ENCODE measurements at places on chromosomes 2 and 18. TPM values are rescaled to one million over a fixed set of nuclear protein-coding genes. Genes with fewer than 3 reads are reported as not detected.

Gene MCFD2
- 30.5 TPM for total RNA-seq

DNA sequence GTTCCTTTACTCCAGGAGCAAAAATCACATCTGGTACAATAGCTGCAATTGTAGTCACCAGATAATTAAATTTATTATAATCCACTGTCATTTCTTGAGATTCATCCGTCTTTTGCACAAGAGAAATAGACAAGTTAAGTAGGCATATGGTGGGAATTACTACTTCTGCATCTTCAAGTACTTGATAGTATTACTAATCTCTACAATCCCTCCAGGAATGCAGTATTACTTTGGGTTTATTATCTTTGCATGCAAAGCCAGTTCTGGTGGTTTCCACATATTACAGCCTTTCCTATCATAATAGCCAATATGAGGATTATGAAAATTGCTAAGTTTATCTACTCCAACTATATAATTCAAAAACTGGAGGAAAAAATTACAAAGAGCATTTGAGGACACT, 254.1 kb downstream of the IKZF2 start:
- no peak for DNase-seq

Gene ITGB6
- not detected for total RNA-seq

DNA sequence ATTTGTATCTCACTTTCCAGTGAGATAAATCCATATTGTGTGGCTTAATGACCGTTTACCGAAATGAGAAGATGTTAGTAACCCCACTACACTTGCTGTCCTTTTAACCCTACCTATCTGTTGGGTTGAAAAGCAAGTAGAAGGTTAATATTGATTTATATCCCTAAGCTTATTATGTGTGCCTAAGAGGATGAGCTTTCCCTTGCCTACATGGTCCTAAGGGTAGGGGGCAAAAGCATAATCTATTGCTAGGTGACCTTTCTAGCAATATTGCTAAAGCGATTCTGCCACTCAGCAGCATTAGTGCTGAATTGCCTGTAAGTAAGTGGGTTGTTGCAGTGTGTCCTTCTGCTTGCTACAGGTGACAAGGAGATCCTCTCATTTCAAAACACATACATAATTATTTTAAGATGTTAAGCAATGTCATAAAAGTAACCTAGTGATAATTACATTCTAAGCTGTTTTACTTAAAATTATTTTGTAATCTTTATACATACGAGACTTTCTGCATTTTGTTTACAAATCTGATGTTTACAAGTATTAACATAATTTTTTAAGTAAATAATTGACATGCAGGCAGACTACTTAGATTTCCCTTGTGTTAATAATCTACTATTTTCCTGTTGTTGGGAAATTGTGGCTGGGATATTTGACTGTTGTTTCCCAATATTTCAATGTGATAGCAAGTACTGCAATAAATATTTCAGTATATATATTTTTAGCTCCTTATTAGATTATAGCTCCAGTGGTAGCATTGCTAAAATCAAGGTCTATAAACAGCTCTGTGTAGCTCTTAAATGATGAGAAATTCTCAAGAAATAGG, 49.1 kb upstream of the CABYR start:
- DNase-seq = no peak

Gene VSNL1
- total RNA-seq = not detected

DNA sequence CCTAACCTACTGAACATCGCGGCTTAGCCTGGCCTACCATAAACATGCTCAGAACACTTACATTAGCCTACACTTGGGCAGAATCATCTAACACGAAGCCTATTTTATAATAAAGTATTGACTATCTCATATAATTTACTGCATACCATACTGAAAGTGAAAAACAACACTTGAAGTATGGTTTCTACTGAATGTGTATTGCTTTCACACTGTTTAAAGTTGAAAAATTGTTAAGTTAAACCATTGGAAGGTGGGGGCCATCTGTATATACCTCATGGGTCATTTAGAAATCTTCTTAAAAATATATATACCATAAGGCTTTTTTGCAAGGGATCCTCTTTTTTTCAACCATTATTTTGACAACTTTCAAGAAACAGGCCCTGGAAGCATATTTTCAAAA, 16.5 kb downstream of the RNF149 start:
- DNase-seq = no peak

All from activated CD8-positive, alpha-beta memory T cell treated with anti-CD3 and anti-CD28 coated beads, Interleukin-2, amount 10 ng/mL, durations not matched to agents 7 days and 5 days (primary cell).